Liver (tissue), 10 donors: ENCODE measurements at places on chromosomes 4 and X. TPM values are rescaled to one million over a fixed set of nuclear protein-coding genes. Genes with fewer than 3 reads are reported as not detected.

GRCh38 chr4:82642331-82642730, 80.5 kb upstream of the TMEM150C start:
- DNase-seq: no peak

- DNase-seq: no peak
These were observed 24.6 kb downstream of the BEX3 start for GRCh38 chrX:103400931-103401330.

Gene STPG2
- total RNA-seq: 0.05 TPM

Gene PF4V1
- not detected for total RNA-seq

DNA sequence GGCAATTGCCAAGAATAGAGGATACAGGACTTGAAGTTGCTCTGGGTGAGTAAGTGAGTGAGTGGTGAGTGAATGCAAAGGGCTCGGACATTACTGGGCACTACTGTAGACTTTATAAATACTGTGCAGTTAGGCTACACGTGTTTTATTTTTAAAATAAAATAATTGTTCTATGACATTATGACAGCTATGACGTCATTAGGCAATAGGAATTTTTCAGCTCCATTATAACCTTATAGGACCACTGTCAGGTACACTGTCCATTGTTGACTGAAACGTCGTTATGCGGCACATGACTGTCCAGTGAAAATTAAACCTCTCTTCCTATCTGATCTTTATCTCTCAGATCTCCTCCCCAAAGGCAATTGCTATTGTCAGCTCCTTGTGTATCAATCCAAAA, 5.1 kb upstream of the TASL start:
- no peak for DNase-seq

DNA sequence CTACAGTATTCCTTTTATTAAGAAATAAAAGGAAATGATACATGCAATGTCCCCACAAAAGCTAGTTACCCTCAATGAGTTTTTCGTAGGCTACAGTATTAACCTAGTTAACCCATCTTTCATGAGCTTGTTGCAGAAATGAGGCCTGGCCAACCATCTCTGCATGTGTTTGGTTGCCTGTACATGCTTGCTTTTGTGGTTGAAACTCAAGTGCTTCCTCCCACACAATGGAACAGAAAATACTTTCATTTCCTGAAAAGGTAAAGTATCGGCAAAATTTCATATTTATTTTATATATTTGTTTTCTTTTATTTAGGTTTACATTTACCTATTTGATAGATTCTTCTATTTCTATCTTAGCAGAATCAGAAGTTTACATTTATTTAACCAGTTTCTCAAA, 214.6 kb upstream of the FAM241A start:
- DNase-seq: no peak

Gene SCML2
- 1.0 TPM for total RNA-seq

Gene FAM156B
- total RNA-seq: 8.8 TPM

DNA sequence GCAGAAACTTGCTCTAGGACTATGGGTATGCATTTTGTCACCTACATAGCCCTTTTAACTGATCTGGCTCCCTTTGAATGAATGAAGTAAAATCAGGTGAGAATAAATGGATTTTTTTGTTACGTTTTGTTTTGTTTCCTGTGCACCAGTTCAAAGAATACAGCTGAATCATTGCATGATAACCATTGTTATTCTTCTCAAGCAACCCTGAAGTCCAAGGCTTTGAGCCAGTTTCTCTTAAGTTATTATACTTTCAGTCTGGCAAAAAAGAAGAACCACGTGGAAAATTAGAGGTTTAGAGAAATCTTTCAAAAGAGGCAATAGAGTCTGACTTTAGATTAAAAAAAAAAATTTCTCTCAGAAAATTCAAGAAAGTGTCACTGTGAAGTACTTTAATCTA, 398.6 kb upstream of the TECRL start:
- DNase-seq: no peak

GRCh38 chr4:40749717-40750460, at the start of gene NSUN7:
Gene NSUN7 (plus strand): TSS chr4:40749955. CDS start chr4:40750694, 739 bp downstream.
- peak; percentile 70 for DNase-seq

- DNase-seq: no peak
These were observed 105.2 kb upstream of the FRG1 start for GRCh38 chr4:189835505-189835904.

DNA sequence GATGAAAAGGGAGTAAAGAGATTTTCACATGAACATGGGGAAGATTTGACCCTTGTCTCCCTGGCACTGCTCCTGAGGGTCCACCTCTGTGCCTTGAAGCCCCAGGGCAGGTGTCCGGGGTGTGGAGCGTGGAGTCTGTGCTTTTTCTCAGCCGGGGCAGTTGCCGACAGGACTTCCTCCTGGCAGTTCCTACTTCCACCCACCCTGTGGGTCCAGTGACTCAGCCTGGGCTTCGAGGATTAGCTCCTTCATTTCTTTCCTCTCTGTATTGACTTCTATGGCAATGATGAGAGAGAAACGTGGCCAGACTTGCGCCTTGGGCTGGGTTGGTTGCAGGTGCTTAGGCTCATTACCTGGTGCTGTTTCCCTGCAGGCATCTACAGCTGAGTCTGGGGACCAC, 35.9 kb upstream of the CLCN4 start:
- DNase-seq: no peak

GRCh38 chr4:74449571-74450297, 4.8 kb downstream of the AREG start:
- no peak for DNase-seq

GRCh38 chr4:78362310-78362709, 189.3 kb upstream of the ANXA3 start:
- no peak for DNase-seq

Gene SYAP1
- total RNA-seq: 24.9 TPM
